Naive B cell (primary cell): ENCODE measurements at places on chromosomes 16 and 17. TPM values are rescaled to one million over a fixed set of nuclear protein-coding genes. Genes with fewer than 3 reads are reported as not detected.

Gene GP1BA
- polyA plus RNA-seq: not detected

Gene TLCD2
- not detected for polyA plus RNA-seq

GRCh38 chr16:11058832-11059231 is 114.5 kb downstream of the CLEC16A start:
- no peak for DNase-seq

- DNase-seq: no peak
Measured at GRCh38 chr17:18315562-18315922, 449 bp downstream of the SMCR8 start.

DNA sequence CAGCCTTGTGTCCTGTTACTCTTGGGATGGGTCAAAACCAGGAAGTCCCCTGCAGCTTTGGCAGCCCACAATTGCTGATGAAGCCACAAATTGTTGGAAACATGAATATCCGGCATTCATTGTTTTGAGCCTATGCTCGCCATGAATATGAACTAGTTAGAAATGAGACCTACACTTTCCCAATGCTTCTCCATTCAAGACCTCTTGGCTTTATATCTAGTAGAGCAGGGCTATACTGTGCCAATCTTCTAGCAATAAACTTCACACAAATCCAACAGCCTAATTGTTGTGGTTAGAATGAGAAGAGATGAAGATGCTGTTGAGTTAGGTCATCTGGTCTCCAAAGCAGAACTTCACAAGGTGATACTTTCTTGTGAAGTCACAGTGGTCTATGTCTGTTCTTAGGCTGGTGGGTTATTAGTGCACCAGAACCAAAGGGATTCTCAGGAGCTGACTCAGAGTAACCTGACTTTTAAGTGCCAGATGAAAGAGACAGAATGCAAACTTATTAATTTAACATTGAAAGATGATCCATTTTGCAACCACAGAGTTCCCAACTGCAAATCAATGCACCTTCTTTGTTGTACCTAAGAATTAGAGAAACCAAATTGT is 13.7 kb upstream of the KRT23 start:
- DNase-seq: no peak
